ENCODE measurements at places on chromosomes 2 and 18.

- no peak for DNase-seq
These were observed 343.5 kb upstream of the KLHL29 start for GRCh38 chr2:23041443-23041842.

- no peak for DNase-seq
These were observed 47.4 kb upstream of the GPR45 start for GRCh38 chr2:105194022-105194675.

- no peak for DNase-seq
These were observed 6.1 kb upstream of the SLC35F5 start for GRCh38 chr2:113762377-113763118.

DNA sequence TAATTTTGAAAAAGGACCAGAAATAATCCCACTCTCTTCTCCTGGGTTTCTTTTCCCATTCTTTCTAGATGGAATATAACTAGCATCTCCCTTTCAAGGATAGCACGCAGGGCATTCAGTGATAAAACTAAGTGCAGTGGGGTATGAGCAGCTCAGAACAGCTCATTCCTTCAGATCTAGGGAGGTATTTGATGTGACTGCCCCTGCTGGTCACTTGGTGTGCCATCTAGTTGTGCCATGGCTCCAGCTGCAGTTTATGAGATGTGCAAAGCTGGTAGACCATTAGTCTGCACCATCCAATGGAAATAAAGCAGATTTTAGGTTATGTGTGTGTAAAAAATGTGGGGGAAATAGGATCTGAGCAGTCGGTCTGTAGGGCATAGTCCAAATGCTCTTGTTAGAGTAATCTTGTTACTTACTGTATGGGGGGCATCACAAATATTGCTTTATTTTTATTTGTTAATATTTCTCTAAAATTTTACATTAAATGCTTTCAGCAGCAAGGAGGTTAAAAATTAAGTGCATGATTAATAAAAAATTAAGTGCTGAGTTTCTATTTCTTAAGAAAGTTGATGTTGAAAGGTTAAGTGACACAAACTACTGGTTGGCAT lies 38.9 kb downstream of the CTAGE1 start:
- no peak for DNase-seq

GRCh38 chr2:71884303-71885042 lies 263.2 kb downstream of the CYP26B1 start:
- no peak for DNase-seq

GRCh38 chr2:235854276-235854675 lies 313.9 kb downstream of the GBX2 start:
- DNase-seq = no peak

GRCh38 chr2:223979730-223980396 lies 22.6 kb downstream of the MRPL44 start:
- no peak for DNase-seq

DNA sequence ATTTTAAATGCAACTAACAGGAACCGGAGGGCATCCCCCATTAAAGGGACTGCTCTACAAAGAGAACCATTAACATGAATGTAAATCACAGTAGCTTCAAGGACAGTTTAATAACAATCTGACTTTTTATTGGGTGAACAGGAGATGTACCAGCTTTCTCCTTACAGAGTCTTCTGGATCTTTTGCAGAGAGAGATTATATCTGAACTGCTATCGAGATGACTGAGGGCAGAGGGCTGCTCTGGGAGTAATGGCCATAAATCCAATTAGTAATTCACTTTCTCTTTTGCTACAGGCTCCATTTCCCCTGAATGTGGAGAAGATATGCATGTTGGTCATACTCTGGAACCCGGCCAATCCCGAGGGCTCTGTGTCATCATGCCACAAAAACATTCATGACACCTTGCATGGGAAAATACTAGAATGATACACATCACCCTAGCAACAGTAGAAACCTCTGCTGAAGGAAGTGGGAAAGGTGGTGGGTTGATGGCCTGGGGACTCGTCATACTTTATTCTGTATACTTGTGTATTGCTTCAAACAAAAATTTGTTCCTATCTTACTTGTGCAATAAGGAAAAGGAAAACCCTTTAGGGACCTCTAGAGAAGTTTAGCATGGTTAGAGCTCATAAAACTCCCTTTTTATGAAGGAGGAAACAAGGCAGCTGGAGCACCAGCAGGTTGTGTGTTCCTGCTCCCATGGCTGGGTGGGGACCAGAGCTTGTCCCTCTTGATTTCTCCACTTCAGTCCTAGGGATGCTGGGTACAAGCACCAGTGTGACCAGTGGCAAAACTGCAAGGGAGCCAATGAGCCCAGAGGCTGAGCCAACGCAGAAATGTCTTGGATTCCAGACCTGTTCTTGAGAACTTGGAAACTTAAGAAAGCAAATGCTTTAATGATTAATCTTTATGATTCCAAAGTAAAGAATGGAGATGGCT lies 26.0 kb downstream of the CTAGE1 start:
- DNase-seq = peak; percentile 25

GRCh38 chr2:110745048-110745447 lies 12.7 kb downstream of the ACOXL start:
- no peak for DNase-seq

GRCh38 chr18:51069885-51070284 lies 39.9 kb downstream of the SMAD4 start:
- no peak for DNase-seq

GRCh38 chr18:55322178-55322735 lies 265.7 kb downstream of the TCF4 start:
- DNase-seq = no peak

DNA sequence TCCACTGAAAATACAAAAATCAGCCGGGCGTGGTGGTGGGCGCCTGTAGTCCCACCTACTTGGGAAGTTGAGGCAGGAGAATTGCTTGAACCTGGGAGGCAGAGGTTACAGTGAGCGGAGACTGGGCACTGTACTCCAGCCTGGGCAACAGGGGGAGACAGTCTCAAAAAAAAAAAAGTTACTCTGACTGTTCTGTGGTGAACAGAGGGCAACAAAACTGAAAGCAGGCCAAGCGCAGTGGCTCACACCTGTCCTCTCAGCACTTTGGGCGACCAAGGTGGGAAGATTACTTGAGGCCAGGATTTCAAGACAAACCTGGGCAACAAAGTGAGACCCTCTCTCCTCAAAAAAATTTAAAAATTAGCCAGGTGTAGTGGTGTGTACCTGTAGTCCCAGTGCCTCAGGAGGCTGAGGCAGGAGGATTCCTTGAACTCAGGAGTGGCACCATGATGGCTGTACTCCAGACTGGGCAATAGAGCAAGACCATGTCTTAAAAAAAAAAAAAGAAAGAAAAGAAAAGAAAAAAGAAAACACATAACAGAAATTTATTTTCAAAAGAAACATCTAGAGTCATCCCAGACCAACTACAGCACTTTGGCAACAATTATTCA lies 13.6 kb upstream of the RTN4 start:
- DNase-seq = no peak

DNA sequence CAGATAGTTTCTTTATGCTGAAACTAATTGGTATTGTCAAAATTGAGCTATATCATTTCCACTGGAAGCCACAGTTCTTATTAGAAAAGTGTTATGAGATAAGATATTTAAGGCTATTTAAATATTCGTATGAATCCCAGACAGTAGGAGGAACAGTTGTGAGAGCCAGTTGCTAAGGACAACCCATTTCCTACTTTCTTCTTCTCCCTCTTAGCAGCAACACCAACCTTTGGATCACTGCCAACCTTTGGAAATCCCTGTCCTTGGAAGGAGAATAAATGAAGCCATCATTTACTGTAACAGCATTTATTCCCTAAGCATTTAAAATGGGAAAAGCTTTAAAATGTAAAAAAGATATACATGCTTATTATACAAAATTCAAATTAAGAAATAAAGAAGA lies 85.8 kb downstream of the PLCL1 start:
- DNase-seq = no peak

DNA sequence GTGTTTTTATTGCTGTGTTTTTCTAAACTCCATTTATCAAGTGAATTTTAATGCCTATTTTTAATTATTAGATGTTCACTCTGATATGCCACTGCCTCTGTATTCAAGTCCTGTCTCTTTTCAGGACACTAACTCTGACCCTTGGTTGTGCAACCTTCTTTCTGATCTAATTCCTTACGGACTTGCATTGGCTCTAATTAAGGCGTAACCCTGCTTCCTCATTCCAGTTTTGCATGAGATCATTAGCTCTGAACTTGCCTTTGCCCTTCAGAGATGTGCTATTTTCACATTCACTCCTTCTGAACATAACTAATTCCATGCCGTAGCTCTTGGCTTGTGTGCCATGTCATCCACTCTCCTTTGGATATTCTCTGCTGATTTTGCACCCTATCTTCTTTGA lies 162.5 kb upstream of the TMEFF2 start:
- DNase-seq = no peak

DNA sequence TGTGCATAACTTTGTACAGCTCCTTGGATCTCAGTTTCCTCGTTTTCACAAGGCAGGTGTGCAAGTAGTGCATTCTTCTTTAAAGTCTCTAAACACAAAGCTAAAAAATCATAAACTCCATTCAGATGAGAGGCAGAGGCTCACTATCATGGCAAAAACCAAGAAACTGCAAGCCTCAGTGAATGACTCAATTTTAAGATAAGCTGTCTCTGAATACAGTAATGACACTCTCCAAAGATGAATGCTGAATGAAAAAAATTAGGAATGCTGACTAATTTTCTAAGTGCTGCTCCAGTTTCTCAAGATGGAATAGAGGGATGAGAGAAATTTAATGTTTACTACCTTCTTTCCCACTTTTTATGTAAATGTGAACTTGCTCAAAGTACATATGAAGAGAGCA lies 17.2 kb downstream of the B4GALT6 start:
- no peak for DNase-seq

- DNase-seq = no peak
These were observed 70.8 kb upstream of the NABP1 start for GRCh38 chr2:191607096-191607495.

DNA sequence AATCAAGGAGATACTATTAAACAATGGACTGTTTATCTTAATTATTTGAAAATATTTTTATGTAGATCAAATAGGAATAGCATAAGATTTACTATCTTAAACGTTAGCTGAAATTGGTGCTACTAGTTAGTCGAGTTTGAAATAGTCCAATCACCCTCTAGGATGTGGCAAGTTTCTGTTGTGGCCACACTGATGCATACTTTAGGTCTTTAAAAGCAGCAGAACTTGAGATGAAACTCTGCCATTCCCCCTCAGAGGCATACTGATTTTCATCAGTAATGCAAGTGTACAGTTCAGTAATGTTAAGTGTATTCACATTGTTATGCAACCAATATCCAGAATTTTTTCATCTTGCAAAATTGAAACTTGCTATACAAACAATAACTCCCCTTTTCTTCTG lies 151.8 kb downstream of the SLC4A10 start:
- DNase-seq = no peak

- no peak for DNase-seq
These were observed at the start of gene FEV for GRCh38 chr2:218985021-218985324. FEV (minus strand) TSS chr2:218985184; CDS start chr2:218985075, 109 bp downstream.

DNA sequence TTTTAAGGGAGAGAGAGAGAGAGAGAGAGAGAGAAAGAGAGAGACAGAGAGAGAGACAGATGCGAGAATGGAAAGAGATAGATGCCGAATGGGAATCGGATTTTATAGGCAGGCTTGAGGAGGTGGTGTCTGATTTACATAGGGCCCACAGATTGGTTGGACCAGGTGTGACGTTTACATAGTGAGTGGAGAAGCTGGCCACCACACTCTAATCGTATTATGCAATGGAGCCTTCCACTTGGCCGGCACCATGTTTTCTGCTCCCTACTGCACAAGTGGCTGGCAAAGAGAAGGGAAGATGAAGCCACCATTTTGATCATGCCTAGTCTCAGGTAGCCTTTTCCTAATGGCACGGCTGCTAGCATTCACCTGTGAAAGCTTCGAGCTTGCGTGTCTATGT lies 33.9 kb downstream of the CD8B2 start:
- no peak for DNase-seq

GRCh38 chr2:98460573-98461497 lies 16.2 kb downstream of the INPP4A start:
- peak; percentile 49 for DNase-seq

DNA sequence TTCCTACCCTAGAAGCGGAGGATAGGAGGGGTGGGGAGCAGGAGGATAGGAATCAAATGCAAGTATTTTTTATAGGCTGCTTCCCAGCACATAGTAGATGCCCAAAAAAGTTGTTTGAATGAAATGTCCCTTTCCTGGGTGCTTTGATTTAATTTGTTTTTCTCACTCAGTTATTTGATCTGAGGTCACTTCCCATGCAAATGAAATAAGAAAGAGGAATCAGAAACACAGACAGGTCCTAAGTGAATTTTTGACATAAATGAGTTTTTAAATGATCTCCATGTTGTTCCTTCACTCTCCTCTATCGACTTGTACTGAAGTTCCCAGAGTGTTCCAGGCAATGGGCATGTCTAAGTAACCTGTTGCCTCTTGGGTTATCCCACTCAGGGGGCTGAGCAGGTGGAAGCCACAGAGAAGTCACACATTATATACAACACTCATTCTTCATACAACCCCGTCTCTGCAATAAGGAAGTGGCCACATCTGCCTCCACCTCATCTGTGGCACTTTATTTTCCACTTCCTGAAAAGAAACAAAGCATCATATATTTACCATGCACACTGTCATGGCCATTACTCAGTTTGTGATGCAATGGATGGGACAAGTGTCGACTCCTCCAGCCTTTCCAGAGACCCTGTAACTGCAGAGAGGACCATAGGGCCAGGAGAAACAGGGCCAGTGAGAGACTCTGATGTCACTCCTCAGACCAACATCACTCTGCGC lies 81.9 kb upstream of the ZNF397 start:
- no peak for DNase-seq

GRCh38 chr2:1494257-1494656 lies 81.0 kb downstream of the TPO start:
- DNase-seq = no peak

DNA sequence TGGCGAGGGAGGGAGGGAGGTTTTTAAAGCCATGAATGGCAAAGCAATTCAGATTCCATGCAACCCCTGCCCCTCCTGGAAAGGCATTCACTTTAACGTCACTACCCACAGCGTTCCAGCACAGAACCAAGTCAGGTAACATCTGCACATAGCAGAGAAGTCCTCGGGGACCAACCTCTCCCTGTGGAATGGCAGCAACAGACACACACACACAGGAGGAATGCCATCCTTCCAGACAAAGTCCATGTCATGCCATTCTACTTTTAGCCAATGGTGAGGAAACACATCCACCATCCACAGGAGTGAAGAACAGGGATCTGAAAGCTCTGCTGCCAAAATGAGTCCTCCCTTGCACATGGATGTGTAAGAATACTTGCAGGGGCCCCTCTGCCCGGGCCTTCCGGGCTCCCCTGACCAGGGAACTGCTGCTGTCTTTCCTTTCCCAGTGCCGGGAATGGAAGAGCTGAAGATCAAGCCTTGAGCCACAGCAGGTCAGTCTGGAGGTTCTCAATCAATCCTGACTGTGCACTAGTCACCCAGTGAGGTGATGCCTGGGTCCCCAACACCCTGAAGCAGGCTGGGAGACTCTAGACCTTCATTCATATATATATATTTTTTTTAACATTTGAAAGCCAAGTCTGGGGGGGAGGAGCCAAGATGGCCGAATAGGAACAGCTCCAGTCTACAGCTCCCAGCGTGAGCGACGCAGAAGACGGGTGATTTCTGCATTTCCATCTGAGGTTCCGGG lies 63.7 kb downstream of the UXS1 start:
- DNase-seq = no peak

GRCh38 chr18:10580215-10580614 lies 54.4 kb downstream of the NAPG start:
- DNase-seq = no peak
